ENCODE measurements at places on chromosomes 12 and 14.

GRCh38 chr12:43072431-43072830 is 479.6 kb downstream of the ADAMTS20 start:
- DNase-seq = no peak

GRCh38 chr14:57737598-57737997 is 128.3 kb downstream of the SLC35F4 start:
- no peak for DNase-seq

GRCh38 chr12:118033323-118033722 is 16.8 kb downstream of the RFC5 start:
- DNase-seq = no peak

- no peak for DNase-seq
These were observed 107.1 kb upstream of the PLEKHG7 start for GRCh38 chr12:92595663-92596062.

GRCh38 chr14:36820901-36821300 is 159.2 kb downstream of the PAX9 start:
- DNase-seq = no peak

GRCh38 chr12:54133772-54134375 is 54.9 kb downstream of the SMUG1 start:
- DNase-seq = no peak

GRCh38 chr12:14961466-14962152 is at the start of gene ARHGDIB:
TSS of gene ARHGDIB (minus strand) at chr12:14961601. CDS start at chr12:14950712, 10,889 bp downstream.
- no peak for DNase-seq

GRCh38 chr12:132083614-132083940 is 60.5 kb downstream of the DDX51 start:
- DNase-seq = no peak

GRCh38 chr14:93007225-93007997 is 84.5 kb downstream of the CHGA start:
- DNase-seq = no peak

DNA sequence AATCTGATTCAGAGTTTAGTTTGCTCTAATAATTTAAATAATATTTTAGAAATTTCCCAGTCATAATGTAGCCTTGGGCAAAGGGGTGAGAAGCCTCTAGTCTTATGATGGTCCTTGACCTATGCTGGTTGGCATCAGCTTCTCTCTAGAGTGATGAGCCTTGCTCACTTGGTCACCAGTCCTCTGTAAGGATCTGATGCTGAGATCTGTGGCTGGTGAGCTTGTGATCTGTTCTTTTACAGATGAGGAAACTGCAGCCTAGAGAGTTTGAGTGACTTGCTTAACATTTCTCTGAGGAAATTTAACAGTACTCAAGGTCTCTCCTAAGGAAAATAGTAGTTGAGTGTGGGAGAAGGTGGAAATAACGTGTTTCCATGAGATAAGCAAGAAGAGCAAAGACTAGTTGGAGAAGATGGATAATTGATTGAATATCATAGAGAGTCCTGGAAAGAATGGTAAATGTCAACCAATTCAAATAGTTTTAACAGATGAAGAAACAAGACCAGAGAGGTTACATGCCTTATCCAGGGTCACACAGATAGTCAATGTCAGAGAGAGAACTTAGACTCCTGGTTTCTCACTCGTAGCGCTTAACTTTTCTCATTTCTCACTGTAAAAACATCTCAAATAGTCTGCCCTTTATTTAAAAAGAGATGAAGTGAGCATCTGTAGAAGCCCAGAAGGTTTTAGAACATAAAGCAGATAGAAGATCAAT is 89.7 kb upstream of the ETV6 start:
- no peak for DNase-seq

DNA sequence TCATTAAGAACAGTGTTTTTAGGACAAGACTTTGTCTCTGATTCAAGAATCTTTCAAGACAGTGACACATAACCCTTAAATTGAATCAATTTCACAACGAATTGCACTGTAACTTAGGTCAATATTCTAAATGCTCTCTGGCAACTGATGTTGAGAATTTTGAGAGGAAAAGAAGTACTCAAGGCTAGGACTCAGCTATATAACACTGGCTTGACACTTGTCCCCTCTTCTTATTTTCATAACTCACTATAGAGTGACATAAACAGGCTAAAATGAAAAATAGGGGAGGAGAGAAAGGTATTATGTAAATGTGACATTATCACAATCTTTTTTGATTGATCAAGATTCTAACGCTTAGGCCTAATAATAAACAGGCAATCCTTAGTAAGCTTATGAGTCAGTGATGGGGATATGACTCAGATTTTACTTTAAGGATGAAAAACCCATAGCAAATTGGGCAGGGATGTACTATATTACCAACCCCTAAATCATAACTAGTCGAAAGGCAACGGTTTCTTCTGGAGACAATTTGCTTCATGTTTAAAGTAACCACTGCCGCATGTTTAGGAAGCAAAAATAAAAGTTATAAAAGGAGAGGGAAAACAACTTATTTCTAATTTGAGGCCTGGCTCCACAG is 10.9 kb downstream of the BTG1 start:
- no peak for DNase-seq

DNA sequence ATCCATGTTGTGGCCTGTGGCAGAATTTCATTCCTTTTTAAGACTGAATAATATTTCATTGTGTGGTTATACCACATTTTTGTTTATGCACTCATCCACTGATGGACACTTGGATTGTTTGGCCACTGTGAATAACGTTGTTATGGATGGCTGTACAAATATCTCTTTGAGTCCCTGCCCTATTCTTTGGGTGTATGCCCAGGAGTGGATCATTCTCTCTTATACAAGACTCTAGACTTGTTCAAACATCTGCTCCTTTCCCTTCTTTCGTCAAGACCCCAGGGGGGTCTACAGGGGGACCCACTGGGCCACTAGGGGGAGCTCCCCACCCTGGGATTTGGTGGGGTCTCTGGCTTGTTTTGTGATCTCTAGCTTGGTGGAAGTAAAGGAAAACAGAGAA is 77.4 kb downstream of the FBXL14 start:
- DNase-seq = no peak

DNA sequence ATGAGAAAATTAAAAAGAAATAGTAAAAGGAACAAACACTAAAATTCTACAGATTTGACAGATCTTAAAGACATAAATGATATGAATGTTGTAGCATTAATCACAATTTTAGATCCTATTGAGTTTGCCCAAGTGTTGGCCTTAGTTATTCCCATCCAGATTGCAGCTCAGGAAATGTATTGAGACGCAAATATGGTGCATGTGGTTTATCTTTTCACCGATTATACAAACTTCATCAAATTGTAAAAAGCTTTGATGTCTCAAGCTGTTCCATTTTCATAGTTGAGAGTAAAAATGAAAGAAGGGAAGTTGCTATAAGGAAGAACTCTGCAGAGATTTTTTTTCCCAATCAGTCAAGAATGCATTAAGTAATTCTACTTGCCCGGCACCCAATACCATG is 328.4 kb downstream of the EGLN3 start:
- DNase-seq = no peak

DNA sequence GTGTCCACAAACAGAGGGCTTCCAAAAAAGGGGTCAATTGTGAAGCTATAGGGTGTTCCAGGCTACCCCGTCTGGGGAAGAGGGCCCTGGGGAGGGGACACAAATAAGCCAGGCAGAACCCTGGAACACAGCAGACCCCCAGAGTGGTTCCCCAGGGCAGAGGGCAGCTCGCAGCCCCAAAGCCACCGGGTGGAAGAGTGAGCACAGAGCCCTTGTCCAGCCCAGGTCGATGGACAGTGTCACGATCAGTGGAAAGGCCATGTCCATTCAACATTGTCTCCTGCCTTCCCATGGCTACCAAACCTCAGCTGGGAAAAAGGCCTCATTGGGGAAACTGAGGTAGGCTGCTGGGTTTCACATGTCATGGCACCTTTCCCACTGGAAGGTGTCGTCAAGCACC is 131.4 kb downstream of the DICER1 start:
- DNase-seq = no peak

DNA sequence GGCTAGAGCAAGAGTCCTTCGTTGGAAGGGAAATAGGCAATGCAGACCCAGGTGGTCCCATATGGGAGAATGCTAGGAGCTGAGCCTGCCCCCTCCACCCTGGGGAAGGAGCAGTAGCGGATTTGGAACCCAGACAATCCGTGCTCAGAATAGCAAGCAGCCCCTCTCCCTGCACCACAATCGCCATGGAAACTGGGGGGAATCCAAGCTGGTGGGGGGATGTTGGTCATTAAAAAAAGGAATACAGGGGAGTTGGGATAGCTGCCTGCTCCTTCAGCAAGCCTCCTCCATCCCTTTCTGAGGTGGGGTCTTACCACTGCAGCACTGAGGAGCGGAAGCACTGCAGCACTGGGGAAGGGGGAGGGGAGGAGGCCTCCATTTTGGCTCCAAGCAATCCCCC is 2.9 kb downstream of the RND1 start:
- DNase-seq = no peak

GRCh38 chr12:92021666-92022035 is 124.0 kb downstream of the BTG1 start:
- DNase-seq = no peak

- DNase-seq = no peak
These were observed 117.2 kb downstream of the PPM1H start for GRCh38 chr12:62817556-62818271.

GRCh38 chr12:42473130-42473529 is 116.4 kb downstream of the PRICKLE1 start:
- no peak for DNase-seq

GRCh38 chr14:54737132-54737711 is 165.4 kb downstream of the GCH1 start:
- DNase-seq = no peak

DNA sequence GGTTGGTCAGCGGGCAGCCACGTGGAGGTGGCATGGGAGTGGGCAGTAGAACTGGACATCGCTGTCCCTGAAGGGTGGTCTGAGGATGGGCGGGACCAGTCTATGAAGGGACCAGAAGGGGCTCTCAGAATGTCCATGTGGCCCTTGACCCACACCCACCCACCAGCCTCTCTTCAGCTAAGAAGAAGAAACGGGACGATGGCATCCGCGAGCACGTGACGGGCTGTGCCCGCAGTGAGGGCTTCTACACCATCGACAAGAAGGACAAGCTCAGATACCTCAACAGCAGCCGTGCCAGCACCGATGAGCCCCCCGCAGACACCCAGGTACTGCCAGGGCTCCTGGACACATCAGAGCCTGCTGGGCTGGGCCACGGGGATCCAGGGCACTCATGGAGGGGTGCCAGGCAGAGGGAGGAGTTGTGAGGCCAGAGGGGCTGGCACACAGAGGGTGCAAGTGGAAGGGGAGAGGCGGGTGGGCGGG is 21.3 kb downstream of the SETD1B start:
- DNase-seq = no peak

DNA sequence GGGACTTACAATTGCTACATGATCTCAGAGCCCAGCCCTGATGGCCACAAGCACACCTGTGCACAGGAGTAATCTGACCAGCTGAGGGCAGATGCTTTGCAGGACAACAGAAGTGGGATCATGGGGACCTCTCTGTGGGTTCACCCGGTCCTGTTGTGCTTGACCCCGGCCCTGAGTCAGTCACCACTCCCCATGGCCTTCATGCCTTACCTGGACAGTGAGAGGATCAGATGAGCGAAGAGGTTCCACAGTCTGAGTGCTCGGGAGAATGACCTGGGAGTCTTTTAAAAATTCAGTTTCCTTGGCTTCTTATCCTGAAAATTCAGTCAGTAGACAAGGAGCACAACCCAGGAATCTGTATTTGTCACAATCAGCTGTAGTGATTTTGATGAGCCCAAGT is 88.1 kb downstream of the NTF3 start:
- no peak for DNase-seq

DNA sequence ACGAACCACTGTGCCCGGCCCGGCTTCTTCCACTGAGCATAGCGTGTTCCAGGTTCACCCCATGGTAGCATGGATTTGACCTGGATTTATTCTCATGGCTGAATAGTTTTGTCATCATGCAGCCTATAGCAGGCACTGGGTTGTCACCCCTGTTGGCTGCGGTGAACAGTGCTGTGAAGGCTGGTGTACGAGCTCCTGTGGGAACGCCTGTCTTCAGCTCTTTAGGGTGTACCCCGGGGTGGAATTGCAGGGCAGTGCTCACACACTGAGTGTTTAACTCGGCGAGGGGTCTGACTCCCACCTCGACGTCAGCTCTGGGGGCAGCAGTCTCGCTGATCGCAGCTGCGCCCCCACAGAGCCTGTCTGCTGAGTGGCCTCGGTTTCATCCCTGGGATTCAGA is 15.3 kb downstream of the MMP17 start:
- no peak for DNase-seq

DNA sequence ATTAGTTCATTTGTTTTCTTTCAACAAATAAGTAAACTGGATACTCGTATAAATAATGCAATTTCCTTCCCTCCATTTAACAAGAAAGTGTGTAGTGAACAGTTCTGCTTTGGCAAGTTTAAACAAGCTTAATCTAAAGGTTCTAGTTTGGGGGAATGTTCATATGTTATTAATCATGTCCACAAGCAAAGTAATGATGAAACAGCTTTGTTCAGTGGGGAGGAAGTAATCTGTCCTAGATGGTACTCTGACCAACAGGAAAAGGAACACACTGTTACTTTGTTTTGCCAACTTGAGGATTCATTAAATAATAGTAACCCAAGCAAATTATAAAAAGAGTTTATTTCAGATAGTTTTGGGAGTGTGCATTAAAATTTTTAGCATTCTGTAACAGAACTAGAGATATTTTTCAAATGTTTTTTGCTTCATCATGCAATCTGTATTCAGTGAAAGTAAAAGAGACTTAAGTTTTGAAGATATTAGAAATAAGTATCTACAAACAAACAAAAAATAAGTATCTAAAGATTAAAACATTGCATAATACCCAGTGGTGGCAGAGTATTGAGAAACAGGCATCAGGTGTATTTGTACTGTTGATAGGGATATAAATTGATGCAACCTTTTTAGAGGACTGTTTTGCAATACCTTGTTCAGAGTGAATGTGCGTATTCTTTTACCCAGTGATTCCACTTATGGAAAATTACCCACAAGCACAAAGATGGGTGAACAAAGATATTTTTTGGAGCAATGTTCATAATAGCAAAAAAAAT is 61.1 kb downstream of the RAB35 start:
- no peak for DNase-seq

Data from NCI-H1105 (cell line).